Activated CD4-positive, alpha-beta T cell treated with anti-CD3 and anti-CD28 coated beads, Interleukin-2, amount 50 U/mL, for 4 hours (primary cell): ENCODE measurements at places on chromosomes 6 and 20.

DNA sequence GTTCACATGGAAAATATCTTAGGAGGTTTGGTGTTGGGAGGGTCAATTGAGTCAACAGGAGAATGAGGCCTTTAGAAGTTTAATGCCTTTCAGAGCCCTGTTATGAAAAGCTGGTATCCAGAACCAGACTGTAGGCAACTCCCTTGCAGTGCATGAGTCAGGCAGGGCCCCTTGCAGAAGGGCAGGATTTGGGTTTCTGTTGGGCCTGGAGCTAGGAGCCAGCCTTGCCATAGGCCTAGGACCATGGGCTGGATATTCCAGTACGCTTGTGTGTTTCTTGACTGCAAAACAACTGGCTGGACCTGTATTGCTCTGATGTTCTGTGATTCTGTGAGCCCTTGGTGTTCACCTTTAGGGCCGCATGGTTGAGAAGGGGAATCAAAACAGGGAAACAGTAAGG is 350.9 kb upstream of the PRND start:
- DNase-seq: no peak

DNA sequence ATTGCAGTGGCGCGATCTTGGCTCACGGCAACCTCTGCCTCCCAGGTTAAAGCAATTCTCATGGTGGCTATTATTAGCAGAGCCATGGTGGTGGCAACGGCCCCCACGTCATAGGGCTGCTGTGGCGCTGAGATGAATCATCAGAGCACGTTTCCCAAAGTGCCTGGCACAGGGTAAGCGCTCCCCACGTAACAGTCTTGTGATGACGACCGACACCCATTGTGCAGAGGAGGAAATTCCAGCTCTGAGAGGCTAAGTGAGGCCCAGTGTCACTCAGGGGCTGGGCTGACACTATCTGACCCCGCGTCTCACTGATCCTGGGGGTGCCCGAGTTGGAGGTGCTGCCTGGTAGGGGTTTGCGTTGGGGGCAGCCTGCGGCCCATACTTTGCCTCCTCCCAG is 16.2 kb downstream of the SUN5 start:
- no peak for DNase-seq

DNA sequence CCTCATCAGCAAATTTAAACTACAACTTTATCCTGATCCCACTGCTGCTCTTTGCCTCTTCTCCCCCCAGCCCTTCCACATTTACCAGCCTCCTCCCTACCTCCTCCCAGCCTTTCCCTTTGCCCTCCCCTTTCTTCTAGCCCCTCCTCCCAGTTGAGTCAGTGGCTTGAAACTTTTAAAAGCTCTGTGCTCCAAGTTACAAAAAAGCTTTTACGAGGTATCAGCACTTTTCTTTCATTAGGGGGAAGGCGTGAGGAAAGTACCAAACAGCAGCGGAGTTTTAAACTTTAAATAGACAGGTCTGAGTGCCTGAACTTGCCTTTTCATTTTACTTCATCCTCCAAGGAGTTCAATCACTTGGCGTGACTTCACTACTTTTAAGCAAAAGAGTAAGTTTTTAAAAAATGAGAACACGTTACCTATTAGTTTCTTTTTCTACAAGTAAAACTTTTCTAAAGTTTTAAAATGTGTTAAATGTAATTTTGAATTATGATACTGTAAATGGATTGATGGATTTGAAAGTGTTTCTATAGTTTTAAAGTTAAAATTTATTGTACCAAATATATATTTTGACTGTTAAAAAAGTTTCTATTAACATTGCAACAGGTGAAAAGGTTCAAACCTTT is at the start of gene GJA1:
Gene GJA1 (plus strand): TSS at position 203 of the 626 bp plus-strand sequence. CDS start 11,202 bp downstream, outside the sequence.
- no peak for DNase-seq

DNA sequence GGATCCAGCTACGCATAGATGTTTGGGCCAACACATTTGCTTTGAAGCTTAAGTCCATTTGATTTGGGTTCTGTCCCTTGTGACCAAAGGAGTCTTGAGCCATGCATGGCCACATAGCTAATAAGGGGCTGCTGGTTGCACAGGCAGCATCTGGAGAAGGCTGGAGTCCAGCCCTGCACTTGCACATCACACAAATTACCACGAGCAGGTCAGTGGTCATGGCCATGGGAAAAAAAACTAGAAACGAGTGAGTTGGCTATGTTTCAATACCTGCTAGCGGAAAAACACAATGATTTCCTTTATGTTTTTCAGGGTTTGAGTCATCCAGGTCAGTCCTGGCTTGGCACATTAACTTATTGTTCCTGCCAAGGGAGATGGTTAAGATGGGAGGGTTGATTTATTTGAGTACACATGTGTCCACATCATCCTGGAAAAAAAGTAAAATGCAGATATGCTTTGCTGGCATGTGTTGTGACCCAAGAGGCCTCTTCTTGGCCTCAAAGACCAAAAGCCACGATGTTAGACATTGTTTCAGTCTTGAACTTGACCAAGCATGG is 5.6 kb upstream of the STX16 start:
- no peak for DNase-seq

DNA sequence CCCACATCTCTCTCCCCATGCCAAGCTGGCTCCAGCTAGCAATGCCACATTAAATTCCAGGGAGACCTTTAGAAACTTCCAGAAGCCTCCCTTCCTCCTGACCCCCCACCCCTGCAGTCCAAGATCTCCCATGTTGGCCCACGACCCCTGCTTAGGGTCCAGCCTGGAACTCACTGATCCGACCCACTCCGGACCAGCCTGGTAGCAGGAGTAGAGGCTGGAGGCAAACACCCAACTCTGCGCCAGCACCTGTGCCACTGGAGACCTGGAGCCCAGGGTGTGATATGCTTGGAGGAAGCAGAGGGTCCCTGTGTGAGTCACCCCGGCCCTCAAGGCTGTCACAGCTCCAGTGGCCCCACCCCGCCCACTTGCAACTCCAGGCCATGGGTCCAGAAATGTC is 3.3 kb upstream of the ULBP1 start:
- DNase-seq: no peak

DNA sequence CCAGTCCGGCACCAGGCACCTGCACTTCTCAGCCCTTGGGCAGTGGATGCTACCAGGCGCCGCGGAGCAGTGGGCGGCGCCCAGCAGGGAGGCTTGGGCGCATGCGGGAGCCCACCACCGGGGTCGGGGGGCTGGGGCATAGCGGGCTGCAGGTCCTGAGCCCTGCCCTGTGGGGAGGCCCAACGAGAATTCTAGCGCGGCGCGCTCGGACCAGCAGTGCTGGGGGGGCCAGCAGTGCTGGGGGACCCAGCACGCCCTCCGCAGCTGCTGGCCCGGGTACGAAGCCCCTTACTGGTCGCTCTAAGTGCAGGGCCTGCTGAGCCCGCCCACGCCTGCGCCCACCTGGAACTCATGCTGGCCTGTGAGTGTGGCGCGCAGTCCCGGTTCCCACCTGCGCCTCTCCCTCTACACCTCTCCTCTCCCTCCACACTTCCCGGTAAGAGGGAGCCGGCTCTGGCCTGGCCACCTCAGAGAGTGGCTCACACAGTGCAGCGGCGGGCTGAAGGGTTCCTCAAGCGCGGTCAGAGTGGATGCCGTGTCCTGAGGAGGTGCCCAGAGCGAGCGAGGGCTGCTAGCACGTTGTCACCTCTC is 28.5 kb upstream of the SERPINB1 start:
- no peak for DNase-seq

DNA sequence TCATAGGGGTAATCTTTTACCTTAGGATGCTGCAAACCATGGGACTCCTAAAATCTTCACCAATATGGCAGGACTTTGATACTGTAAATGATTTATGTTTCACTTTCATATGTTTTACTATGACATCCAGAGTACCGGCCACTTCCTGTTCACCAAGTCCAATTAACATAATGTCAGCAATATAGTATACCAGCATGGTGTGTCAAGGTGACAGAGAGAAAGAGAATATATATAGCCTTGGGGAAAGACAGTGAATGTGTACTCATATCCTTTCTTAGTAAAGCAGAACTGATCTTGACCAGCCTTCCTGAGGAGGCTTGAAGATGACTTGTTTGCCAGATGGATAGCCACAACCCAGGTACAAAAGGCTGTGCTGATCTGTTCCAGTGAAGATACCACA is 127.9 kb downstream of the NRN1 start:
- no peak for DNase-seq

DNA sequence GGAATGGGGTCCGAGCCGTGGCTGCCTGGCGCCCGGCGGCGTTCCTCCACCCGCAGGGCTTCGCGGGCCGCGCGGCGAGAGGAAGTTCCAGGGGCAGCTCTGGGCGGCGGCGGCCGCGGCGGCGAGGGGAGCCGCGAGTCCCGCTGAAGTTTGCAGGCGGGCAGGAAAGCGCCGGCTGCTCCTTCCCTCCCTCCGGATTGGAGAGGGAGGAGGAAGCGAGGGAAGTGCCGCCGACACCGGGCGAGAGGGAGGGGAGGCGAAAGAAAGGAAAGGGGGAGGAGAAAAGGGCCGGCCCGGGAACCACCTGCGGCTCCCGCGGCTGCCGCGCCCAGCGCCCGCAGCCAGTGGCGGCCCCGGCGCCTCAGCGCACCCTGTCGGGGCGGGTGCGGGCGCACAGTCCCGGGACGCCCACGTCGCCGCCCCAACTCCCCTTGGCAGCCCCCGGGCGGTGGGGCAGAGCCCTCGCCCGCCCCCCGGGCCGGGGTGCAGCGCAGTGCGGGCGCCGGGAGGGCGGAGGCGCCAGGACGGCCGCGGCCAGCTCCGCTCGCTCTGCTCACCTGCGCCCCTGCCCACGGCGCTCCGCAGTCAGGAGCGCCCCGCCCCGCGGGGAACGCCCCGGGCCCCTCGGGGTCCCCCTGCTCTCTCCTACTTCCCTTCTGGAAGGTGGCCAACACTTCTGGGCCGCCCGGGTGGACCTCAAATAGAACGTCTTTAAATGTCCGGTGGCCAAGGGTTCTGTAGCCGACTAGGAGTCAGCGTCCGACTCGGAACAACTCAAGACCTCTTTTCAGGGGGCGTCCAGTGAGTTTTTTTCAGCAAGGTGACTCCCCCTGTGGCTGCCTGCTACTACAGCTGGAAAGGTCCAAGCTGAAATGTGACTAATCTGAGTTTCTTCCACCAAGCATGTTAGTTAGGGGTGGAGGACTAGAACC is 80.3 kb upstream of the CCDC28A start:
- DNase-seq: peak; percentile 6

DNA sequence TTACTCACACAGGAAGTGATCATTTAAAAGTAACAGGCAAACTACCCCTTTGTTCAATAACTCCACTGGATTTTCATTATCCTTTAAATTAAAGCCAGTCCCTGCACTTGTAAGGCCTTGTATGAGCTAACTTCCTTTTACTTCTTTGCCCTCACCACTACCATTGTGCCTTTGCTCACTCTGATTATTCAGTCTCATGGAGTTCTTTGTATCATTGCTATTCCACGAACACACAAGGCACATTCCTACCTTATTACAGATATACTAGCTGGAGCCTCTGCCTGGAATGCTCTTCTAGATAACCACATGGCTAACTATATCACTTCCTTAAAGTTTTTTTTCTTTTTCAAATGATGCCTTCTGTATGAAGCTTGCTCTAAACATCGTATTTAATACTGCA is 748.6 kb upstream of the HS3ST5 start:
- no peak for DNase-seq

GRCh38 chr20:58659841-58660240 is 8.8 kb downstream of the STX16 start:
- DNase-seq: no peak

DNA sequence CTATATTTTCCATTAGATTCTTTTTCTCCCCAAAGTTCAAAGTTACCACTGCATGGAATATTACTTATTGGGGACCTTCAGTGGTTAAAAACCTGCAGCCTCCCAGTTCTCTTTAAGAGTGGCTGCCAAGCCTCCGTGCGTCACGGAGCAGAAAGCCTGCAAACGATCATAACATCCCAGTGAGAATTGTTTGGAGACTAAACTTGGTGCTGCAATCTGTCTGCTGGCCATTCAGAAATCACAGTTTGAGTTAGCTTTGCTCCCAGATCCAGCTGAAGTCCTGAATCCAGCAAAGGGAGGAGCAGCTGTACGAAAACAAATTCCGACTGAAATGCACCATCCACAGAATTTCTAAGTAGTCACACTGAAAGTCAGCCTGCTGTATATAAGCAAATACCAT is 213.5 kb upstream of the PDE10A start:
- no peak for DNase-seq

- DNase-seq: no peak
Measured at GRCh38 chr6:119447921-119448320, 98.4 kb upstream of the MAN1A1 start.

- no peak for DNase-seq
Measured at GRCh38 chr6:32825966-32826365, 9.2 kb upstream of the HLA-DOB start.

DNA sequence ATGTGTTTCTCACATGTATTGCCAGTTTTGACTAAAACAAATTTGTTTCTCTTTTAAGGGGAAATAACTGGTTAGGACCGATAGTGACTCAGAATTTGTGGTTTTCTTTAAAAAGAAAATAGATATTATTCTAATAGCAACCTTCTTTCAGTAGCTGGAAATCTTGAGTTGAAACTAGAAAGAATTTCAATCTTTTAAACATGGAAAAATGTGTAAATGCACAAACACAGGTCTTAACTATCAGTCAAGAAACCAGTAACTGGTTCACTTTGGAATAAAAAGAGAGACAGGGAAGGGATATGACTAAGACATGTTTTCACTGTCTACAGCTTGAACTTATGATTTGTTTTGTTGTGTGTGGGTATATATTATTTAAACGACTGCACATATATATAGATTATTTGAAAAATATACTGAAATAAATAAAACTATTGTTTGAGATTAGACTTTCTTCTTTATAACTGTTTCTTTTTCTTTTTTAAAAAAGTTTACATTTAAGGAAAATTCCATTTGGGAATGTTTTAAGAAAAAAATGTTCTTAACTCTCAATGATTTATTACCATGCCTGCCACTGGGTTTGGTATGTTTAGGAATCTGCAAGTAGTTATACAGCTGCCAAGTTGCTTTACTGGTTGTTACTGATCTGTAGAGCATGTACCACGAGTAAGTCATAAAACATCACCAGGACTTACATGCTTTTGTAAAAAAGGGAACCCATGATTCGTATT is 753.3 kb upstream of the MARCKS start:
- DNase-seq: no peak

DNA sequence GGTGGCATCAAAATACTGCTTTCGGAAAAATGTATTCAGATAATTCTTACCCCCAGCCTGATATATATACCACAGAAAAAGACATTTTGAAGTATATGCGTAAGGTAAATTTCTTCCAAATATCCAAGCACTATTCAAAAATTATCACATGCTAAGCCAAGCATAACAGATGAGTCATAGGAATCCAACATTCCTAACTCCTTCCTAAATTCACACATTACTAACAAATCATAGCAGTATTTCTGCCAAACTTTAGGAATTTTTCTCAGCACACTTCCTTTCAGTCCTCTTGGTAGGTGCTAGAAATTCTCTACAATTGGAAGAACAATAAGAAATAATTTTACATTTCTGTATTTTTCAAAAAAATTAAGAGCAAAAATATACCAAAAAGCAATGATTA is 417.5 kb downstream of the EYS start:
- DNase-seq: no peak

- DNase-seq: no peak
Measured at GRCh38 chr6:22568854-22569253, 512 bp upstream of the HDGFL1 start.

- no peak for DNase-seq
Measured at GRCh38 chr6:105646391-105646867, 243.5 kb upstream of the PREP start.

GRCh38 chr20:53990768-53991450 is 79.5 kb downstream of the BCAS1 start:
- no peak for DNase-seq
